ENCODE measurements at places on chromosomes 7 and 10.

- DNase-seq = no peak
These were observed 181.0 kb downstream of the GALNT17 start for GRCh38 chr7:71312755-71313490.

DNA sequence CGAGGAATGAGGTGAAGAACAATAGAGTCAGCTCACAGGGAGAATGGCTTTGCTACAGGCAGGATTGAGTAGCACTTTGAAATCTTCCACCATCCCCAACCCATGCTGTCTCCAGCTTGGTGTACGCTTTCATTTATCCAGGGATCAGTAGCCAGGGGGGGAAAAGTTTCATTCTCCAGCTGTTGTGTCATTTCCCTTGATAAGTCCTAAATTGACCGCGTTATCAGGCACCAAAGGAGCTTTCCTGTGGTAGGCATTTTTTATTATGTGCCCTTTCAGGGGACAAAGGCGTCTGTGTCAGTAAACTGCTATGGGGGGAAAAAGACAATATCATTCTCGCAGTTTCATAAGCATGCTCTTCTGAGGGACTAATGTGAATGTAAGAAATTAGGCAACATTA, 106.6 kb upstream of the YAE1 start:
- DNase-seq = peak; percentile 37

DNA sequence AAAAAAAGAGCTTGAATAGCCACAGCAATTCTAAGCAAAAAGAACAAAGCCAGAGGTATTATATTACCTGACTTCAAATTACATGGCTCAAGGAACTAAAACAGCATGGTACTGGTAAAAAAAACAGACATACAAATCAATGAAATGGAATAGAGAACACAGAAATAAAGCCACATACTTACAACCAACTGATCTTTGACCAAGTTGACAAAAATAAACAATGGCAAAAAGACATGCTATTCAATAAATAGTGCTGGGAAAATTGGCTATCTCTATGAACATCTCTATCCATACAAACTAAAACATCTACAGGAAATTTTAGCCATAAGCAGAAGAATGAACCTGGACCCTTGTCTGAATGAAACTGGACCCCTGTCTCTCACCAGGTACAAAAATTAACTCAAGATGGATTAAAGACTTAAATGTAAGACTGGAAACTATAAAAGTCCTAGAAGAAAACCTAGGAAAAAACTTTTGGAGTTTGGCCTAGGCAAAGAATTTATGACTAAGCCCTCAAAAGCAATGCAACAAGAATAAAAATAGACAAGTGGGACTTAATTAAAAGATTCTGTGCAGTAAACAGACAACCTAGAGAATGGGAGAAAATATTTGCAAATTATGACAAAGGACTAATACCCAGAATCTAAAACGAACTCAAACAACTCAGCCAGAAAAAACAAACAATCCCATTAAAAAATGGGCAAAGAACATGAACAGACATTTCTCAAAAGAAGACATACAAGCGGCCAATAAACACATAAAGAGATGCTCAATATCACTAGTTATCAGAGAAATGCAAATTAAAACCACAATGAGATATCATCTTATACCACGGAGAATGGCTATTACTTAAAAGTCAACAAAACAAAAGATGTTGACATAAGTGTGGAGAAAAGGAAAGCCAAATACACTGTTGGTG, 72.8 kb upstream of the DDC start:
- DNase-seq = peak; percentile 20

DNA sequence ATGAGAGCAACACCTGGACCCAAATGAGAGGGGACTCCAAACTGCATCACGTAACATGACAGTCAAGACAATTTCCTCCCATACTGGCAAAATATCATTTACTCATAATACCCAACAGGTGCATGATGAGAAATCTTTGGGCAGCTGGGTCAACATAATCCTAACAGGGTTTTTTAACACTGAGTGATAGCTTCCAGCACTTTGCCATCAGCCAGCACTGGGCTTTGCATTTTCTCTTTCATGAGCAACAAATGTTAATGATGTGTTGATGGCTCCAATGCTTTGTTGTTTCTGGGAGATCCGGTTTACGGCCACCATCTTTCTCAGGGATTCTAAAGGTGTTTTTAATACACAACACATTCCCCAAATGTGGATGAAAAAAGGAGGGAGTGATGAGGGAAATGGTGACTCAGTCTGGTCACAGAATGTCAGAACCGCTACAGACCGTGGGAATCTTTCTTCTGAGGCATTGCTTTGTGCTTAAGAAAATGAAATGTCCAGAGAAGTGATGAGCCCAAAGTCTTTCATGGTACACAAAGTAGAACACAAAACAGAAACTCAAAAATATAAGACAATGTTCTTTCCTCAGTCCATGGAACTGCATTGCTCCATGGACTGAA, 705.7 kb upstream of the IGFBP3 start:
- peak; percentile 76 for DNase-seq

DNA sequence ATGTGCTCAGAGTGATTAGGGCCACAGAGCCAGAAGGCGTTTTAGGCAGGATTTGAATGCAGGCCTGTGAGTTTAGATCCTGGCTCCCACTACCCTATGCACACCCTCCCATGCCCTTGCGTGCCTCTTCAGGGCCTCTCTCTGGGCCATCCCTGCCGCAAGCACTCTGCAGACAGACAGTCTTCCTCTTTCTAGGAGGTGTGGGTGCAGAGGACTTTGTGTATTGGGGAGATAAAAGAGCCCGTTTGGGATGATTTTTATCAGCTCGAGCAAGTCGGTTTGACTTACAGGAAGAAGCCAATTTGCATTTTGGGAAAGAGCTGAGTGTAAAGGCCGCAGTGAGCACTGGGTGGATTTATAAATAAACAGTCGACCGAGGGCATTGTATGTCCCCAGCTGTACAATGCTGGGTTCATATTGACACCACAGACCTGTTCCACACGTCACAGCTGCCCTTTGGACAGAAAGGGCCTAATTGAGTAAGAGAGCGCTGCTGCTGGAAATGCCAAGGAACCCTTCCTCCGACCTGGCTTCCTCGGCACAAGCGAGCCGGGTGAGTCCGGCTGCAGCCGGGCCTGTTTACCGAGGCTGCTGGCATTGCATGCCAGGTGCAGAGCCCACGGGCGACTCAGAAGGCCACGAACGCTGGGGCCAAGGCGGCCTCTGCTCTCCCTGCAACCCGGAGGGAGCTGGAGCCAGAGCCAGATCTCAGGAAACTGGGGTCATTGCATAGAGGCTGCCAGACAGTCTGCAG, 25.1 kb downstream of the ZMIZ1 start:
- peak; percentile 86 for DNase-seq

GRCh38 chr7:134461916-134462315, 3.0 kb upstream of the AKR1B1 start:
- DNase-seq = peak; percentile 33

DNA sequence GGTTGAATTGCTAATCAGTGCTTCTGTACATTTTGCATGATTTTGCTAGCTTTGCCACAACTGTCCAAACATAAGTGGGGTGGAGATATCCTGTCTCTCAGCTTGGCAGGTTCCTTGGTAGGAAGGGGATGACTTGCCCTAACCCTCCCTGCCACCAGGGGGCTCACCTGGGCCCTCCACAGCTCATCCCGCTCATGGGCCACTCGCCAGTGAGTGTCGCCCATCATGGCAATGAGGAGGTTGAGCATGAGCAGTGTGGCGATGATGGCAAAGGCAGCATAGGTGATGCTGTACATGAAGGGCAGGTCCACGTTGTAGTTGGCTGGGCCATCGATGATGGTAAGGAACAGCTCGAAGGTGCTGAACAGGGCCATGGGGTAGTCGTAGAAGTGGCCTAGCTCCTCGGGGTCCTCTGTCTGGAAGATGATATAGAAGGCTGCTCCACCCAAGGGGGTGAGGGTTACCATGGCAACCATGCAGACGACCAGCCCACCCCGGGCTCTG, 12.2 kb downstream of the TRPV6 start:
- DNase-seq = no peak

GRCh38 chr7:110484356-110484755, 606.6 kb upstream of the LRRN3 start:
- no peak for DNase-seq

GRCh38 chr7:2208712-2209111, 24.0 kb downstream of the MAD1L1 start:
- DNase-seq = no peak

GRCh38 chr10:70063418-70064098, 10.9 kb downstream of the MACROH2A2 start:
- no peak for DNase-seq

- no peak for DNase-seq
These were observed 106.7 kb downstream of the WDFY4 start for GRCh38 chr10:48791267-48791928.

DNA sequence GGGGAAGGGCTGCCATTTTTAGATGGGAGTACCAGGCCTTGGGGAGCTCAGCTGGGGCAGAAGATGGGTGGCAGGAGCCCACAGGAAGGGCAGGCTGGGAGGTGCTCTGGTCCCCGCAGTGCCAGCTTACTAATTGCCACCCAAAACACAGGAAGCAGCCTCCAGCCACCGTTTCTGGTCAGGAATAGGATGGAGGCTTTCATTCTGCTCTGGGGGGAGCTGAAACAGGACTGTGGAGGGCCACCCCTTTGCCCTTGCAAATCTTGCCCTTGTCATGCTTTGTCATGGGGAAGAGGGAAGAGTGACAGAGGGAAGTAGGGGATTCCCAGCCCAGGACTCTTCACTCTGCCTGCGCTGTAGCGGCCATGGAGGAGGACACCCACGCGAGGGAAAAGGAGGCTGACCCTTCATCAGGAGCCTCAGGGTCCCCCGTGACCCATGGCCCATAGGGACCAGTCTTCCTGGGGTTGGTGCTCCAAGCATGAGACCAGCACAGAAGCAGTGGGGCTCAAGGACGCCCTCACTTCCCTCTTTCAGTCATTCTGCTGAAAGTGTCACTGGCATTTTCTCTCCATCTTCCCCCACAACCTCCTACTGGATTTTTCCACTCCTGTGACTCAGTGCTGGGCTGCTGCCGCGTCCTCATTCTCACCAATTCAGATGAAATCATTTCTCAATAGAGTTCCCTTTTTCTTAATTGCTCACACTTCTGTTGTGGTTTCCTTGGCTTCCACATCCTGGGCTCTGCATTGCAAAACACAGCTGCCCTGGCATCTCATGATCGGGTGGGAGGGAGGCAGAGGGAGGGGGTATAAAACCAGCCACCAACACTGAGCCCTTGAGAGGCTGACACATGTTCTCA, 61.9 kb downstream of the MKI67 start:
- peak; percentile 88 for DNase-seq

DNA sequence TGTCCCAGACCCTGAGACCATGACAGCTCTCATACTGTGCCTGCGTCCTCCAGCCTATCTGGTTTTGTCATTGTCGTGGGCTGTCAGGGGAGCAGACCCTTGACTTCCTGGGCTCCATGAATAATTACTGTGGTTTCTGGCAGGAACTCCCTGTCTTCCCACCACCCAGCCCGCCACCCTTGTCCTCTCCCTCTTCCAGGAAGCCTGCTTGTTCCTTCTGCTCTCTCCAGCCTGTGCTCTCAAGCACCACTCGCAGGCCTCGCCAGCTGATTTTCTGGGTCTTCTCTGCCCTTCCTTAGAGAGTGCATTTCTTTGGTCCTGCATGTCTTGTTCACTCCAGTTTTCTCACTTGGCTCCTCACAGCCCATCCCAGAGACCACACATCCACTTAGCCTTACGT, 224.5 kb upstream of the INHBA start:
- DNase-seq = no peak

DNA sequence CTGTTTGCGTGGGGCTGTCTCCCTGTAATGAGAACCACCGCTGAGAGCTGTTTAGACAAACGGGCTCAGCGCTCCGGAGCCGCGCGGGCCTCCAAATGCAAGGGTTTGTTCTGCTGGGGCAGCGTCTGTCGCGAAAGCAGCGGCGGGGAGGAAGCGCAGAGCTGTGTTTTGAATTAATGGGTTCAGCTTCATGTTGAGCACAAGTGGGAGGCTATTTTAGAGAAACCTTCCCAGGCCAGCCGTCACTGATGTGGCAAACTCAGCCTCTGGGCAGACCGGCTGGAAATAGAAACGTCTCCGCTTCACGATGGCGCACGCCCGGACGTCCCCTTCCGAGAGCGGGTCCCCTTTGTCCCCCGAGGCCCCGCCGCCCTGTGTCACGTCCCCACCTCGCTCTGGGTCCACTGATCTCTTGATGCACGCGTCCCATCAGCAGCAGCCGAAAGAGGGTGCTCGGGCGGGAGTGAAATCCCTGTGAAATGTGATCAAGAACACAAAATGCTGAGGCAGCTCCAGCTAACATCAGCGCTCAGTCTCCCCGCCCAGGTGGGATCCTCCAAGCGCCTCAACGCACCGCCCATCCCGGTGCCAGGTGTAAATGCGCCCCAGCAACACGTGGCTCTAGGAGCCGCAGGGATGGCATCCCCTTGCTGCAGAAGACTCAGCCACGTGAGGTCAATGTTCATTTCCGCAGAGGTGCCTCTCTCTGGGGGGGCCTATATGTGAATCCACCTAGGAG, 44.9 kb downstream of the BAMBI start:
- peak; percentile 18 for DNase-seq

DNA sequence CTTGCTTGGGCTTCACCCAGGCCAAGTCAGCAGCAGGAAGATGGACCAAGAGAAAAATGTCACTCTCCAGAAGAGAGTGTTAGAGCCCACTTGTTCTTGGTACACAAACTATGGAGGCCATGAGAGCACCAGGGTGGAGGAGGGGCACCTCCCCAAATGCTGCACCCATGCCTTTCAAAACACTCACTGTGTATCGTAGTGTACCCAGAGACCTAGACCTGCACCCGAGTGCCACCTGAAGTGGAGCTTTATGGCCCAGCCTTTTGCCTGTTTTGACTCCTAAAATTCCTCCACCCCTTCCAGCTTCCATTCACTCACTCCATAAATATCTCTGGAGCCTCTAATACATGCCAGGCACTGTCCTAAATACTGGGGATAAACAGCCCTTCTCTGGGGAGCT, 5.0 kb downstream of the SFTPD start:
- no peak for DNase-seq

- DNase-seq = no peak
These were observed 149.4 kb downstream of the SNX10 start for GRCh38 chr7:26441002-26441521.

- peak; percentile 91 for DNase-seq
These were observed 89.6 kb downstream of the CABCOCO1 start for GRCh38 chr10:61752111-61753011.

GRCh38 chr7:802500-803242, 29.6 kb upstream of the SUN1 start:
- DNase-seq = no peak

- DNase-seq = peak; percentile 19
These were observed 562 bp downstream of the NUB1 start for GRCh38 chr7:151342102-151342646.

- peak; percentile 59 for DNase-seq
These were observed 55.0 kb upstream of the VWDE start for GRCh38 chr7:12458520-12459131.
